ENCODE measurements at places on chromosomes 5 and 9.
A peak's percentile ranks its signal among the peaks of the same experiment; 100 is the strongest.

- H3K27ac ChIP-seq: no peak overlapping the region
- DNase-seq: no peak
- no peak overlapping the region for H3K4me3 ChIP-seq
- H3K4me1 ChIP-seq: no peaks in the 10 kb centered on the region
- peaks cover 49% of the 10 kb centered on the region for H3K36me3 ChIP-seq
Observed at GRCh38 chr5:14698495-14698894, 34.0 kb downstream of the OTULIN start.

DNA sequence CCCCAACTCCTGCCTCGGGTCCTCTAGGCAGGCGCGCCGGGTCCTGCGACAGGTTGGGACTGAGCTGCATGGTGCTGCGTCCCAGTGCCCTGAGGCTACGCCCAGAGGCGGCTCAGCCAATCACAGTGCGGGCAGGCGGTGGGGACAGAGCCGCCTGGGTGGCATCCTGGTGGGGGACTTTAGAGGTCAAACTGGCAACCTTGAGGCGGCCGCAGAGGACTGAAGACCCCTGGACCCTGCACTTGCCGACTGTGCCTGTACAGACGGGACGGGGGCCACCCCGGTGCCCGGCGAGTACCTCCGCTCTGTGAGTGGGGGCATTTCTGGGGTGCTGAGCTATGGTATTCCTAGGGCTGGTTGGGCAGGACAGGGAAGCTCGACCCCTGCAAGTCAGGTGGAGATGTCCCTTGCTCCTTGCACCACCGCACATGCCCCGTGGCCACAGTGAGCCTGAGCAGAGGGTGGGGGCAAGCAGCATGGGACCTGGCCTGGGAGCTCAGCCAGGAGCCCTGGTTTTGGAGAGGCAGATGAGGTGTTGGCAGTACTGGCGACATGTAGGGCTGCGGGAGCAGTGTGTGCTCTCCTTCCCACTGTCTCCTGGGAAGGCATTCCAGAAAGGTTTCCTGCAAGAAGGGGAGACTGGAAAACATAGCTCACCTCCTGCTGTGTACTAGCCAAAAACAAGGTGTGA, 45.5 kb downstream of the CTSL start:
- no peak overlapping the region for H3K27ac ChIP-seq
- no peak for DNase-seq
- no peaks in the 10 kb centered on the region for H3K4me1 ChIP-seq

DNA sequence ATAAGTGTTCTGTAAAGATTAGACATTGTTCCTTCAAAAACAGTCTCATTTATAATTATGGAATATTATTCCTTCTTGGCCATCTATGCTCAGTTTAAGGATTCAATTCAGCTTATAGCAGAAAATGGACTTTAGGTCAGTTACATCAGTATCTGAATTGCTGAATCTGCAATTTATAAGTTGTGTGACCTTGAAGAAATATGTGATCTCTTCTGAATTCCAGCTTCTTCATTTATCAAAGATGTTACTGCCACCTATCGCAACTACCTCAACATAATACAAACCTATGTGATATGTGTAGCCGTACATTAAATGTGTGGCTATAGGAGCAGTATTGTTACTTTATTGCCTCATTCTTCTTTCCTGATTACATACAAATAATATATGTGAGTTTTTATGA, 118.2 kb downstream of the CDH12 start:
- DNase-seq: no peak
- H3K4me3 ChIP-seq: no peak overlapping the region
- H3K36me3 ChIP-seq: no peaks in the 10 kb centered on the region
- no peaks in the 10 kb centered on the region for H3K4me1 ChIP-seq
- no peaks in the 10 kb centered on the region for H3K27me3 ChIP-seq

GRCh38 chr5:109937951-109938350, 248.2 kb downstream of the MAN2A1 start:
- no peak overlapping the region for H3K27ac ChIP-seq
- no peaks in the 10 kb centered on the region for H3K36me3 ChIP-seq
- no peaks in the 10 kb centered on the region for H3K4me1 ChIP-seq
- H3K27me3 ChIP-seq: no peaks in the 10 kb centered on the region
- no peak for DNase-seq

DNA sequence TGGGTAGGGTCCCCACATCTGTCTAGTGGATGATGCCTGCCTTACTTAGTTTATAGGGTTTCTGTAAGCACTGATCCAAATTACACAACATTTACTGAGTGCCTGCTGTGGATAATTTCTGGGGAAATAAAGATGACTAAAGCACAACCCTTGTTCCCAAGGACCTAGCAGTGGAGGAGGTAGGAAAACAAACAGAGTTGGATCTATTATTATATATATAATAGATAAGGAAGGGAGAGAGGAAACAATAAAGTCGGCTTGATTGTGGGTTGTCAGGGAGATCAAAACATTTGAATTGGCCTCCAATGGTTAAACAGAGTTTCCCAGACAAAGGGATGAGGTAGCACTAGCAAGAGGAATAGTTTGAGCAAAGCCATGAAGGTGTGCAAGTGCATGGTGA, 14.0 kb downstream of the IL33 start:
- H3K27ac ChIP-seq: no peak overlapping the region
- H3K27me3 ChIP-seq: no peaks in the 10 kb centered on the region
- H3K36me3 ChIP-seq: no peaks in the 10 kb centered on the region
- no peak overlapping the region for H3K4me3 ChIP-seq
- peak; percentile 60 for DNase-seq
- H3K4me1 ChIP-seq: peaks cover 15% of the 10 kb centered on the region

DNA sequence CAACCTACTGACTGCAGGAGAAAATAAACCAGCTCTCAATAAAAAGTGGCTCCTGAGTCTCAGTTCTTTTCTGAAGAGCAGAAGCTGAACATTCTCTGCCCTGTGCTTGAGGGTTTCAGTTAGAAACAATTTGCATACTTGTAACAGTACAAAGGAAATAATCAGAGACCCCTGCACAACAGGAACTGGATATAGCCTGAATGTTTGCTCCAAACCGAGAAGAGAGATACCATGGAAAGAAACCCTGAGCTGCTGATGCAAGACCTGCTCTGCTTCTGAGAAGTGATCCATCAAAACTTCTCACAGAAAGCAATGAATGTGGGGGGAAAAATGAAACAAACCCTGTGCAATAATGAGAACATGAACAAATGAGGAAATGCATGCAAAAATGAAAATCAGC, 592.9 kb downstream of the SEMA5A start:
- no peak overlapping the region for H3K27ac ChIP-seq
- no peak for DNase-seq
- H3K36me3 ChIP-seq: no peaks in the 10 kb centered on the region
- H3K27me3 ChIP-seq: no peaks in the 10 kb centered on the region
- no peaks in the 10 kb centered on the region for H3K4me1 ChIP-seq

GRCh38 chr9:70293214-70293613, 34.4 kb downstream of the SMC5 start:
- H3K4me1 ChIP-seq: no peaks in the 10 kb centered on the region
- H3K27me3 ChIP-seq: no peaks in the 10 kb centered on the region
- no peak overlapping the region for H3K27ac ChIP-seq
- DNase-seq: no peak
- peaks cover 9% of the 10 kb centered on the region for H3K36me3 ChIP-seq

DNA sequence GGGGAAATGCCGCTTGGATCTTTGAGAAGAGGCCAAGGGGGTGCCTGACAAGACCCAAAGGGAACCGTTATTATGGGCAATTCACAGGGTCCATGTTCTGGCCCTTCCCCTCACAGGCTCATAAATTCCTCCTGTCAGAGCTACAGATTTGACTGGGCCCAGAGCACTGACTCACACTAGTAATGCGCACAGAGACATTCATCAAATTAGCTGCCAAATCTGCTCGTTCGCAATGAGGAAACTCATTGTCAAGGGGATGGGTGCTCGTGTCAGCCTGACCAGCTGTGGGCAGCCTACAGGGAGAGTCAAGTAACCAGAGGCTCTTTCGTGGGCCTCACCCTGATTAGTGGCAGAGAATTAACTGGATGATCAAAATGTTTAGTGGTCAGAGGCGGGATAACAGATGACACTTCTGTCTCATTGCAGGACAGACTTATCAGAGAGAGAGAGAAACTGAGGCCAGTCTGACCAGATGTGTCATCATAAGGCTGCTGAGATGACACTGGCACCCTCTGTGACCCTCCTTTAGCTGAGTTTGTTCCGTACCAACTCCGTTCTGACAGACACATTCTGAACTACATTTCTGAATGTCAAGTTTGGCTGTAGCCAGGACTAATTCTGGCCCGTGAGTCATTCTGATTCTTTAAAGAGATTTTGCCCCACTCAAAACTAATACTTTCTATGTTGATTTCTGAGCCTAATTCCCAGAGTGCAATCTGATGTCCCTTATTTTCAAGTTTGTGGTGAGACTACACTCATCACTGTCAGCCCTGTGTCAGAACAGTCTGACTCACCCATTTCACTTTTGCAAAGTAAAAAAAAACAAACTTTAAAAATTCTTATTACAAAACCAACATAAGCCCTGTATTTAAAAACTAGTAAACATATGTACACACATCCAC, 377.1 kb downstream of the ACTL7B start:
- DNase-seq: no peak
- no peak overlapping the region for H3K27ac ChIP-seq
- no peaks in the 10 kb centered on the region for H3K36me3 ChIP-seq
- no peak overlapping the region for H3K4me3 ChIP-seq
- no peaks in the 10 kb centered on the region for H3K27me3 ChIP-seq
- H3K4me1 ChIP-seq: no peaks in the 10 kb centered on the region

DNA sequence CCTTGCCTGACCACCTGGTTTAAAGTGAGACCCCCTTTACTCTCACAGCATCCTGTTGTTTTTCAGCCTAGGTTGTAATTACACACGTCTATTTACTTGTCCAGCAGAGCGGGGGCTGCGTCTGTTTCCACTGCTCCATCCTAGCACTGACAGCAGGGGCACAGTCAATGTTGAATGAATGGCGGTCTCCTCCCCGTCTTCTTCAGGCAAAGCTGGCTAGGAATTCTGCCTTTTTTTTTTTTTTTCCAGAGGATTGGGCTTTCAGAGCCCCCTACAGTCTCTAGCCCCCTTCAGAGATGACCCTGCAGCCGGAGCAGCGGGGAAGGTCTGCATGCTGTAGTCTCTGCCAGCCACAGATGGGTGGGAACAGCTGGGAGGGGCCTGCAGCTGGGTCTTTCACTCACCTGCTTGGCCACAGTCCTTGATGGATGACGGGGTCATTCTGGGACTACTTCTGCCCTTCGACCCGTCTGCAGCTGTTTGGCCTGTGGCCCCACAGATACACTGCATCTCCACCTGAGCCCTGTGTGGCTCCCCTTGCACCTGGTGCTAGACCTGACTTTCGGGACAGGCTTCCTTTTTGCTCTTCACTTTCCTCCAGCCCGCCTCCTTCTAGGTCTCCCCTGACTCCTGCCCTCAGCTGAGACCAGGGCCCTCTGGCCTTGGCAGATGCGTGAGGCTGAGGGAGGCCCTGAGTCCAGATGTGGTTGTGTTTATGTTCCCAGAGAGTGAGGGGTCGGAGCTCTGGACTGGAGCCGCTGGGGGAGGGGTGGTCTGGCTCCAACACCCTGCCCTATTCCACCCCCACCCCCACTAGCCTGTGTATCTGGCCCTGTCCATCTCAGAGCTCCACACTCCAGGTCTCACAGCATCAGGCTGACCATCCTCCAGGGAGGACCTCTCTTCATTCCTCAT, 8.0 kb downstream of the PITX1 start:
- no peak overlapping the region for H3K27ac ChIP-seq
- H3K4me3 ChIP-seq: no peak overlapping the region
- H3K36me3 ChIP-seq: peaks cover 52% of the 10 kb centered on the region
- H3K4me1 ChIP-seq: peaks cover 3% of the 10 kb centered on the region
- peak; percentile 22 for DNase-seq

GRCh38 chr9:79477955-79478771, 93.6 kb upstream of the TLE4 start:
- no peak overlapping the region for H3K4me3 ChIP-seq
- DNase-seq: peak; percentile 25
- H3K36me3 ChIP-seq: no peaks in the 10 kb centered on the region
- H3K27ac ChIP-seq: no peak overlapping the region
- H3K27me3 ChIP-seq: no peaks in the 10 kb centered on the region
- H3K4me1 ChIP-seq: no peaks in the 10 kb centered on the region
